ENCODE measurements at places on chromosomes 2 and 18. TPM values are rescaled to one million over a fixed set of nuclear protein-coding genes. Genes with fewer than 3 reads are reported as not detected.
A peak's percentile ranks its signal among the peaks of the same experiment; 100 is the strongest.

The PRPF40A gene
- total RNA-seq = 150 TPM

The TEKT4 gene
- total RNA-seq = not detected

The SERPINB4 gene
- total RNA-seq = not detected

The UGT1A8 gene
- not detected for total RNA-seq

The CHRND gene
- total RNA-seq = not detected

The PARD3B gene
- total RNA-seq = 15.3 TPM

- no peak for DNase-seq
Observed at GRCh38 chr2:108803045-108803736, 16.6 kb downstream of the CCDC138 start.

GRCh38 chr2:242020196-242021004, 150.9 kb downstream of the RTP5 start:
- no peak for DNase-seq

DNA sequence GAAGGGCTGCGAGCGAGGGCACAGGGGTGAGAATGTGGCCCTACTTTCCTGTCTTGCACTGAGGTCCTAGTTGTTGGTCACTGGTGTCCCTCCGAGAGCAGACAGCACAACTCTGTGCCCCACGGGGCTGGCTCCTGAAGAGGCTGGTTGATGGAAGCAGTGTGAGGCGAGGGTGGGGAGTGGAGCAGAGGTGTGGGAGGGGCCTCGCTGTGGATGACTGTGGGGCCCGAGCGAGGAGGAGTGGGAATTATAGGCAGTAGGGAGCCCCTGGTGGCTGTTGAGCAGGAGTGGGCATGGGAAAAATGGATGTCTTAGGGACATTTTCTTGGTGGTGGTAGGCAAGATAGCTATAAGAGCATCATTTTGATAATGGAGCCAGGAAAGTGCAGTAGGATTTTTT, 660.5 kb upstream of the HS6ST1 start:
- DNase-seq = no peak

- DNase-seq = no peak
Observed at GRCh38 chr2:160355080-160355479, 138.5 kb downstream of the RBMS1 start.

GRCh38 chr2:60064687-60065389, 488.6 kb downstream of the BCL11A start:
- no peak for DNase-seq

GRCh38 chr2:194363878-194364277, 1293.1 kb upstream of the SLC39A10 start:
- no peak for DNase-seq

- no peak for DNase-seq
Observed at GRCh38 chr2:125274718-125275117, 1249.6 kb downstream of the CNTNAP5 start.

DNA sequence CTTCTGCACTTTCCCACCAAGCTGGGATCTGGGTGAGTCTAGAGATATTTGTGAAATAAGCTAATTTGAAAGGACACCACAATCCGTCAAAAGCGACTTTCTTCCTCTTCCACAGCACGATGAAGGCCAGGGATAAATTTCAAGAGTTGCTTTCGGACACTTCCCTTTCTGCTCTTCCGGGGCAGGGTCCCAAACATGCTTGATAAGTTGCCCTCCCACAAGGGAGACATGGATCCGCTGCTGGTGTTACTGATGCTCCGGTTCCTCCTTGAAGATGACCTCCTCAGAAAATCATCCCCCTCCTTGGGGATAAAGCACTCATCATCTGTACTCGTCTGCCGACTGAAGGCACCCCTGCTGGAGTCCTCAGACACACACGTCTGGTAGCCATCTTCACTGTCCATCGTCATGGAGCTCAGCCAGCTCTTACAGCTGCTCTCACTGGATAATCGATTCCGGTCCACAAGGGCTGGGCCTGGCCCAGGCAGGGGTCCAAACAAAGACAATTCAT, 28.2 kb downstream of the CYTIP start:
- DNase-seq = no peak

- DNase-seq = no peak
Observed at GRCh38 chr2:8448824-8449556, 232.9 kb upstream of the ID2 start.

DNA sequence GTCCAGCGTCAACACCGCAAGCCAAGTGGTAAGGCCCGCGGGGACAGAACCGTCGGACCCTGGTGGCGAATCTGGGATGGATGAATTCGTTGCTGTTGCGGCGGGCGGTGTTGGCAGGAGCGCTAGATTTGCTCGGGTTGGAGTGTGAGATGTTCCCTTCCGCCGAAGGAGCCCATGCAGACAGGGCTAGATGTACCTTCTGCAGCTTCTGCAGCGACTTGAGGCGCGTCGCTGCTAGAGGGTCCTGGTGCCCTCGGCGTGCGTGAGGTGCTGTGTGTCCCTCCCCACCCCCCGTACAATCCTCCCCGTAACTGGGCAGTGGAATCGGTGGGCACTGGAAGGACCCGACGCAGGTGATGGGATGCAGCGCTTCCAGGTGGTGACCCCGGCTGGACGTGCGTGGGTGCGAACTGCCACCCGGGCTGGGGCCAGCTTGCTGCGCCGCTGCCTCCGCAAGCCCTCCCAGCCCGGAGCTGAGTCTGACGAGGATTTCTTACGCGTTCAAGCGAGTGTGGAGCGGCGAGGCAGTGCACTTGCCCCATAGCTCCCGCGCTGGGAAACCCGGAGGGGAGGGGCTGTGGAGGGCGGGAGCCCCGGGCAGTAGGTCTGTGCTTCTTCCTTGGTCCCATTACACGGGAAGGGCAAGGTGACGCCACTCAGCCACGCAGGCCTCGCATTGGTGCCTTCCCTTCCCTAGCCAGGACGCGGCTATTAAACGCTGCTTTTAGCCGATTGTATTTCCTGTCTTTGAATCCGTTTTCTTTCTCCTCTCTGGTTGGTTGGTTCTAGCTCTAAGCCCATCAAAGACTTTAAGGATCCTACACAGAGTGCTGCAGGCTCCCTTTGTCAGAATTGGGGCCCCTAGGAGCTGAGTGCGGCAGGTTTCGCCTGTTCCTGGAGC, 34.2 kb downstream of the CHRNA1 start:
- DNase-seq = peak; percentile 10

GRCh38 chr2:96877631-96878092, 7.8 kb upstream of the SEMA4C start:
- DNase-seq = no peak

Data from IMR-90 (cell line).